ENCODE measurements at places on chromosomes 7 and 10.

DNA sequence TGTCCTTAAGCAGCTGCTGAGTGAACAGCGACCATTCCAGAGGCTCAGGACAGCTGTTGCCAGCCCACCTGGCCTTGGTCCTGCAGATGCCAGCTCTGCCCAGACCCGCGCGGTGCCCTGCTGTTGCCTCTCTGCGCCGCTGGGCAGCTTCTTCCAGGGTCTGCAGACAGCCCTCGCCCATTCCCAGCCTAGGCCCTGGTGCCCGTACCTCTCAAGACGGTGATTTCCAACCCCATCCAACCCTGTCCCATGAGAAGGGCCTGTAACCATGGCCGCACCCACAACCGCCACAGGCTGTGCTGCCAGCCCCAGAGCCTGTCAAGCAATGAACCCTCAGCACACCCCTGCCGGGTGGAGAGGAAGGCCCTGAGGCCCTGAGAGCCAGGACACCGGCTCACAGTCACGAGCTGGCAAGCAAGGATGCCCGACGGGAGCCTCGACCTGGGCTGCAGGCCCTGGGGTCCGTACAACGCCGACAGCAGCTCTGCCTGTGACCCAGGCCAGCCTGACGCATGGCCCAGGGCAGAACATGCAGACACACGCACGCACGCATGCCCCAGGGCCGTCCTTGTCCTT lies 231.9 kb downstream of the MAD1L1 start:
- DNase-seq: no peak

DNA sequence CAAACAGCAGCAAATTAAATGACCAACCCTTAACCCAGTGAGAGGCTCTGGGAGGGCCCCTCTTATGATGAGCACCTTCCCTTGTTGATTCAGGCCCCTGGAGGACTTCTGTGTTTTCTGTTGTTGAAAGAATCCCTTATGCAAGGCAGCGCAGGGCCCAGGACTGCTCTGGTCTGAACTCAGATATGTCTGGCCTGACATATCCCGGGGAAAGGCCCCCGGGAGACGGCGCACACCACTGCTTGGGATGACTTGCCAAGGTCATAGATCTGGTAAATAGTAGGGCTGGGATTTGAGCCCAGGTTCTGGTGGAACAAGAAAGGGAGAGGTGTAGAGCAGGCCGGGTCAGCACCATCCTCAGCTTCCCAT lies 124.0 kb downstream of the AOAH start:
- no peak for DNase-seq

GRCh38 chr10:78255214-78255613 lies 221.6 kb downstream of the RPS24 start:
- DNase-seq: no peak

- no peak for DNase-seq
These were observed 155.6 kb upstream of the YAE1 start for GRCh38 chr7:39410582-39410981.

DNA sequence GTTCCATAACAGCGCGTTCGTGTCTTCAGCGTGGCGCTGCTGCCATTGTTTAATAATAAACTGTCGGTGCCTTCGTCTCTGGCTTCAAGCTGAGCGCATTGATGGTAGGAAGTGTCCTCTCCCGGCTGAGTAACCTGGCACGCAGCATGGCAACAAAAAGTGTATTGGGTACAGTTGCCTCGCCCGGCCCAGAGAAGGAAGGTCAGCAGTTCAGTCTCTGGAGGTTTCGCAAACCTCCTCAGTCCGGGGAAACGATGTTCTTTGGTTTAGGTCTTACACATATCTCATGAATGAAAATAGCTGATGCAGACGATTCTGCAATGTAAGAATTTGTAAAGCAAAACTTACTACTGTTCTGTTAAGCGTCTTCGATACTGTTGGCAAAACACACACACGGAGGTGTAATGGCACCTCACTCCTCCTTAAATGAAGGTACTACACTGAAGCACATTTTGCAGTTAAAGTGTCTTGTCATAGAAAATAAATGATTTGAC lies 739 bp upstream of the CCDC186 start:
- DNase-seq: no peak

DNA sequence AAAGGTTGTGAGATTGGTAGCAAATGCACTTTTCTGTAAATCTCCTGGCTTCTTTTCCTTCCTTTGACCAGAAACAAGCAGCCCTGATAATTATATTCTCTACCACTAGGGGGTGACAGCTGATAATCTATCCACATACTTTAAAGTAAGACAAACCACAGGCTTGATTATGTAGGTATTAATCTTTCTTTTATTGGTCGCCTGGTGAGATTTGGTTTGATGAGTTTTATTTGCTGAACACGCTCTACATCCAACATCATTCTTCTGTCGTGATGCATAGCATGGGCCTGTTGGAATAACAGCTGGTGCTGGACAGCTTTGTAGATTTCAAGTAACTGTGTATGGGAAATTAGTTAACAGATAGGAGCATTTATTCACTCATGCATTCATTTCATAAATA lies 63.5 kb downstream of the ZNF365 start:
- no peak for DNase-seq

All from GM12864 (cell line).